ENCODE measurements at places on chromosomes 11 and 22.

DNA sequence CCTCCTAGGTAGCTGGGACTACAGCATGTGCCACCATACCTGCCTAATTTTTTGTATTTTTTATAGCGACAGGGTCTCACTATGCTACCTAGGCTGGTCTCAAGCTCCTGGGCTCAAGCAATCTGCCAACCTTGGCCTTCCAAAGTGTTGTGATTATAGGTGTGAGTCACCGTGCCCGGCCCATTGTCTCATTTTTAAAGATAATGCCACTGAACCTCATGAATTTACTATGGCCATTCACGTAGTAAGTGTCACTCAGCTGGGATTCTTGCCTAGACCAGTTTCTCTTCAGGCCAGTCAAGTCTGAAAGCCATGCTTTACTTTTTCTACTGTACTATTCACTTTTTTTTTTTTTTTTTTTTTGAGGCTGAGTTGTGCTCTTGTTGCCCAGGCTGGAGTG, 22.4 kb downstream of the DEPDC5 start:
- no peak for DNase-seq

DNA sequence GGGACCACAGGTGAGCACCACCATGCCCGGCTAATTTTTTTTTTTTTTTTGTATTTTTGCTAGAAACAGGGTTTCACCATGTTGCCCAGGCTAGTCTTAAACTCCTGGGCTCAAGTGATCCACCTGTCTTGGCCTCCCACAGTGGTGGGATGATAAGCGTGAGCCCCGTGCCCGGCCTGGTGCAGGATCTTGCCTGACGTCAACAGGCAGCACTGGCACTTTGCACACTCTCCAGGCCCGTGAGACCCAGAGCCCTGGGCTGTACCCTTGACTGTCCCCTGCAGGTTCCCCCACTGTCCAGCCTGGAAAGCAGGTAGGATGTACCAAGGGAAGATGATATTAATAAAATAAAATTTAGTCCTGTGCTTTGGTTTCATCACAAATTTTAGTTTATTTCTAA, 29.1 kb upstream of the PANX2 start:
- DNase-seq, result no peak

DNA sequence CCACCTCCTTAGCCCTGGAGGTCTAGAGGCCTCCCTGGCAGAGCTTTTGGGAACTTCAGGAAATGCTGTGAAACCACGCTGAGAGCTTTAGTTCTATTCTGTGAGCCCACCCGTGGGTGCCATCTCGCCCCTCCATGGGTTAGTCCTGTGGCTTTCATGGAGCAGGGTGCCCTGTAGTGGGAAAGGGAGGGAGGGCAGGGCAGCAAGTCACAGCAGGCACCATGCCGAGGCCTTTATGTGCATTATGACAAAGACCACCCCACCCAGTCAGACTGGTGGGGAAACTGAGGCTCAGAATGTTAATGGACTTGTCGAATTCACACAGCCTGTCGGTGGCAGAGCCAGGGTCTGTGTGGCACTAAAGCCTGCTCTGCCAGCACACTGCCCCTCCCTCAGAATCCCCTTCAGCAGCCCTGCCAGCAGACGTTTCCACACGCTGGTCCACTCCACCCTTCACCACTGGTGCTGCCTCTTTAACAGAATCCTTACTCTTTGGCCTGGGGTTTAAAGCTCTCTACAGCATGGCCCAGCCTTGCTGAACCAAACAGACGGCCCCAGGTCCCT, 13.4 kb downstream of the TMPRSS13 start:
- no peak for DNase-seq

DNA sequence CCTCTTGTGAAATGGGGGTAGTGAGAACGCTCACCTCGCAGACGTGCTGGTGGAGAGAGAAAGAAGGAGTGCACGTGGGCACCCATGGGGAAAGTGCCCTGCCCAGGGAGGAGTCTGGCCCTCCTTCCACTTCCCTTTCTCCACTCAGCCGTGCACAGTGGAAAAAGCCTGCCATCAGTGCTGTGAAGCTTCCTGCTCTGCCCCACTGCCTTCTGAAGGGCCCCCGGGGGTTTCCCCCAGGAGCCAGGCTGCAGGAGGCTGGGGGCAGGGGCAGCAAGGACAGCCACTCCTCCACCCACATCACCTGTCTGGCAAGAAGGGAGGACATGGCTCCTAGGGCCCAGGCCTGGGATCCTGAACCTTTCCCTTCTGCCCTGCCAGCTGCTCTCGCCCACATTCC, 7.6 kb downstream of the TP53I11 start:
- DNase-seq, result peak; percentile 61

DNA sequence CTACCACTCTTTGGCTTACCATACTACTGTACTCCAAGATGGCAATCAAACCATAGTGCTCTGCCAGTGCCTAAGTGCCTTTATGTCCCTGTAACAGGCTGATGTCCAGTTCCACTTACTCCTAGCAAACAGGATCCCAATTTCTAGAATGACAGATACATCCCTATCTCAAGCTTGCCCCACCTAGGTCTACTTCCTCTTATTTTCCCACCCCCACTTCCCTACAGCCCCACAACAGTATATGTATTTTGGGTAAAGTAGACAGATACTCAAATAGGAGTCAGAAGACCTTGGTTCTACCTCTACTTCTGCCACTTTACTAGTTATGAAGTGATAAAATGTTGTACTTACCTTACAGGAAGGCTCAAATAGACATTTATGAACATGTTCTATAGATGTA, 24.1 kb downstream of the SIK3 start:
- no peak for DNase-seq

GRCh38 chr11:101211407-101211975, 81.9 kb upstream of the PGR start:
- no peak for DNase-seq

DNA sequence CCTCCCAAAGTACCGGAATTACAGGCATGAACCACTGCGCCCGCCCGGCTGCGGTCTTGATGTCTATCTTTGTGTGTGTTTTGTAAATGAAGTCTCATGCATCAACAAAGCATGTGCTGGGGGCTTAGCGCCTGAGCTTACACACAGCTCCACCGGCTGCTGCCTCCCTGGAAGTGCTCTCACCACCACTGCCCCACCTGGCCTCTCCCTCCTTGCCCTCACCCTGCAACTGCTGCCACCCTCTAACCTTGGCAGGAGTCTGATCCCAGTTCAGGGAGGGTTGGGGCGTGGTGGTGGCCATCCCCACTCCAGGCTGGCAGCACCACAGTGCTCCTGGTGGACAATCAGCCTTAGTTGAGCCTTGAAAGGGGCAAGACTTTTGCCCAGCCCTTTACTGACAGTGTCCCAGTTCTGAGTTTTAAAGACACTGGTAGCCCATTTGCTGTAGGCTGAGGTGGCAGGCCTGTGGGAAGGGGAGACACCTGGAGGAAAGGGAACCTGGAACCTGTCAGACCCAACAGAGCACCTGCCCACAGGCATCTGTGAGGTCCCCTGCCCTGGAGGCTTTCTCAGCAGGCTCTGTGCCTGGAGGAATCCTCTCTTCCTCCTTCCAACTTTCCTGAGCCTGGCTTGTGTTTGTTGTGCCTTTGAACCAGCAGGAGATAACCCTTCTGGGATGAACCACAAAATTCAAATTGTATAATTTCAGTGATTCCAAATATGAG, 42.4 kb upstream of the WEE1 start:
- no peak for DNase-seq

DNA sequence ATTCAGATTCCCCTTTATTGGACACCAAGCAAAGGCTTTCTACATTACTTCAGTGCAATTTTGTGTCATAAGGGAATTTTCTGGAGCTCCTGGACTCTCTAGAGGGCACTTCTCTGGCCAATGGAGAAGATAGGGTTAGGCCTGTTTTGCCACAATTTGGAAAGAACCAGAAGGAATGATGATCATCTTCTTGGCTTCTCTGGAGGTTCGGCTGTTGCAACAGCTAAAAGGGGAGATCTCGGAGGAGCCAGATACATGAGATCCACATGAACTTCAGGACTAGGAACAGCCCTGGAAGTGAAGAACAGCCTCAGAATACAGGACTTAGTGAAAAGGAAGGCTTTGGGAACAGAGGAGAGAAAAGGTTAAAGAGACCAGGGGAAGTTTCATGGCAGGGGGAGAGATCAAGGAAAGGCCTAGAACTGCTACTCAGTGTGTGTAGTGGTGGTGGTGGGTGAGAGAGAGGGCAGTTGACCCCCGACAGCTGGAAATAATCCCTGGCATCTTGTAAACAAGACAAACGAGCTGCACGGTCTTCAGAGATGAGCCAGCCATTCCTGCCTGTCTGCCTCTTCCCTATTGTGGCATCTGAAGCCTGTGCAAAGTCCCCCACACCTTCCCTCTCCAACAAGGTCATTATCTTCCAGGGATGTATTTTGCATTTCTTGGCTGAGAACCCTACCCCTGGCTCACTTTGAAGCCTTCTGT, 83.8 kb downstream of the CCDC81 start:
- no peak for DNase-seq

DNA sequence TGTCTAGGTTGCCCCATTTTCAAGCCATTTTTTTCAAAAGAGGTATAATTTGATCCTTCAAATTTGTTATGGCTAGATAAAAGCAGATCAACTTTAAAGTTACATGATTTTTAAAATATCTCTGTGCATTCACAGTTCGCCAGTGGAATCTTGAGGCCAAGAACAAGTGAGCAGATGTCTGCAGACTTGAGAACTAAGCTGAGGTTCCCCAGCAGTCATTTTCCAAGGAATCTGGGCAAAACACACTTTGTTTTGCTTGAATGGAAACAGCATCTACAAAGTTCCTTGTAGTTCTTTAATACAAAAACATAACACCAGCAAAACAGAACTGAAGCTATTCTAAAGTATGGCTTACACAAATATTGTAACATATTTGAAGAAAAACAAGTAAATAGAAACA, 7.7 kb downstream of the MPPED2 start:
- no peak for DNase-seq

- DNase-seq, result no peak
These were observed 13.0 kb upstream of the FLI1 start for GRCh38 chr11:128680906-128681305.

GRCh38 chr22:36199001-36199551, 2.5 kb downstream of the APOL4 start:
- no peak for DNase-seq

DNA sequence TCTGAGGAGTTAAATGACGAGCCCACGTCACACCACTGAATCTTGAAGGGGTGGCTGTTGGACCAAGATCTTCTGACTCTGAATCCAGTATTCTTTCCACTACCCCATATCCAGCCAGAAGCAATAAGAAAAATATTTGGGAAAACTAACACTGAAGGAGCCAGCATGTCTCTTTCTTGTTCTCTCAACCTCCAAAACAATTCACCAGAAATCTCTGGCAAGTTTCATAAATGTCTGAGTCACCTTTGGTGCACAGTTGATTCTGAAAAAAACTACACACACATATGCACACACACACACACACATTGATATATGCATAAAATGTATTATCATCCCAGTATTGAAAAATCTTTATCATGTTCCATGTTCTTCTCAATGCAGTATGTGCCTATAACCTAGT, 104.3 kb upstream of the BLID start:
- no peak for DNase-seq

- no peak for DNase-seq
These were observed 10.7 kb upstream of the NLRP6 start for GRCh38 chr11:267491-267994.

DNA sequence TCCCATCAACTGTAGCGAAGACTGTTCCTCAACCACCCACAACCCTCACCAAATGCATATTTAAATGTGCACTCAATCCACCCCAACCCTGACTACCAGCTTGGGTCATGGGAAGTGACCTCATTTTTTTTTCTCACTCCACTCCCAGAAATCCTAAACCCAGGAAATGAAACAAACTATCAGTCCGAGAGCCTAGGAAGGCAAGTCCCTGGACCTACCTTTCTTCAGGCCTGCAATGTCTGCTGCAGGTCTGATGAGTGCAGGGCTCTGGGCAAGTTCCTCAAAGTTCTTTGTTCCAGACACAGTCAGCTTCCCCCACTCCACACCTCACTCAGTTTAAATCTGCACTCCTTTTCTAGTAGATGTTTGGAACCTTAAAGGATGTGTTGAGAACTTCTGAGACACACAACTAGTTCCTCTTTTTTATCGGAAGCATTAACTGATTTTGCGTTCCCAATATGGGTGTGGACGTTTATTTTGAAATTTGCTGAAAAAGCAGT, at the start of gene MS4A4E:
MS4A4E (minus strand) TSS at position 398 of the 500 bp plus-strand sequence. CDS start 13,082 bp downstream, outside the sequence.
- no peak for DNase-seq

GRCh38 chr22:21948824-21949568, 3.7 kb downstream of the PPM1F start:
- no peak for DNase-seq

GRCh38 chr22:17161991-17162390, 2.9 kb upstream of the HDHD5 start:
- no peak for DNase-seq

DNA sequence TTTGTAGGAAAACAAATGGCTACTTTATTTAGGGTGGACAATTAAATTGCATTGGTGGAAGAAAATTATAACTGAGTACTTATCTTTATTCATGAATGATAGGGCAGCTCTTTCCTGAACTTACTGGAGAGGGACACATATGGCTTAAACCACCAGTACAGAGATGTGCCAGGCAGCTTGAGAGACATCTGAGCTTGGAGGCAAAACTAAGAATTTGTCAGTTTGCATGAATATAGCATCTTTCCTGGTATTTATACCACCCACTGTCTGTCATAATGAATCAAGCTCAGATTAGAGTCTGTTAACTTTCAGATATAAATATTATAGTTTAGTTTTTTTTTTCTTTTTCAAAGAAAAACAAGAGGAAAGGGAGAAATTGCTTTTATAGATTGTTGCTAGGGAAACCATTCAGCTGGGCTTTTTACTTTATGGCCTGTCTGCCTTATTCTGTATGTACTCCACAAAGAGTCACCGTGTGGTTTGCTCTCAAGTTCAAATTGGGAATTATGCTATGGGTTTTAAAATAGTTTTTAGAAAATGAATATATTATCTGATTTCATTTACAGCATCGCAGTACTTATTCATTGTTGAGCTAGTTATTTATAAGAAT, 477.0 kb upstream of the CHORDC1 start:
- no peak for DNase-seq

DNA sequence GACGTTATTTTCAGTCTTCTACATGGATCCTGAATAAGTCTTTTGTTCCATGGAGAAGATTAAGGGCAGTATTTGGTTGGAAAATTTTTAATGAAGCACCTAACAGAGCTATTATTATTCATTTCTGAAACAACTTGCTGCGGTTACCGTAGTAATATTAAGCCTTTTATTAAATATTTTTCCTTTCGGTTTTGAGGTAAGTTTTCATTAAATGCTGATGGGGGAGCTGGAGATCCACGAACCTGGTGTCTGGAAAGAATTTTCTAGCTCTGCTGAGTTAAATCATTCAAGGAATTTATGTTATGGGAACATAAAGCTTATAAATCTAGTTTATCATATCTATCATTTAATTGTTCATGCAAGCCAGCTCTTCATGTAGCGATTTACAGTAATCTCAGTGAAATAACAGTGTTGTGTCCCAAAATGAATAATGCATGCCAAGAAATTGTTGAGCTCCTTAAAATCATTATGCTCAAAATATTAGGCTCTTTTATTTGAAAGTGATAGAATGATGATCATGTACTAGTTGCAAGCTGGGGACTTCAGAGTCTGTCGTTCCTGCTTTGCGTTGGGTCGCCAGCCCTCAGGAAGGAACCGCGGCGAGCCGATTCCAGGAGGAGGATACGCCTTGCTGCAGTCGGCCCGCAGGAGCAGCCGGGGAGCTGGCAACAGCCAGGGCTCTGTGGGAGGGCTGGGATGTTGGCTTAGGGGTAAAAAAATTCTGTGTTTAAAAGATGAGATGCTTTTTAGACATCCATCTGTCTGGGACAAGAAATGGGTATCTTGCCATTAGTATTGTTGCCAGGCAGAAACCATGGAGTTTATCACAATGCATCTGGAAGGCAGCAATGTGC, 83.1 kb downstream of the TBC1D22A start:
- no peak for DNase-seq

- no peak for DNase-seq
These were observed 6.5 kb downstream of the SF1 start for GRCh38 chr11:64771861-64772260.

Measured in NCI-H1092 (cell line).